ENCODE measurements at places on chromosomes 11 and 22. TPM values are rescaled to one million over a fixed set of nuclear protein-coding genes. Genes with fewer than 3 reads are reported as not detected.
A peak's percentile ranks its signal among the peaks of the same experiment; 100 is the strongest.

- peak; percentile 19 for DNase-seq
These were observed 782 bp upstream of the TTC12 start for GRCh38 chr11:113313601-113314000.

The INSC gene
- total RNA-seq, result not detected

GRCh38 chr11:20353829-20354434 lies 9.6 kb upstream of the HTATIP2 start:
- peak; percentile 42 for DNase-seq

- DNase-seq, result no peak
These were observed 456.2 kb downstream of the TBC1D22A start for GRCh38 chr22:47218671-47219070.

GRCh38 chr11:87013912-87014825 lies 23.6 kb upstream of the TMEM135 start:
- no peak for DNase-seq

- peak; percentile 77 for DNase-seq
These were observed 47.4 kb downstream of the SYT13 start for GRCh38 chr11:45238724-45239123.

GRCh38 chr11:69515271-69516245 lies 34.1 kb downstream of the LINC01488 start:
- DNase-seq, result no peak

- DNase-seq, result no peak
These were observed 139.2 kb downstream of the PARVA start for GRCh38 chr11:12516387-12517105.

- no peak for DNase-seq
These were observed 68.3 kb upstream of the SLC6A5 start for GRCh38 chr11:20530942-20531703.

Measured in A172 (cell line).